ENCODE measurements at places on chromosomes 7 and 10. TPM values are rescaled to one million over a fixed set of nuclear protein-coding genes. Genes with fewer than 3 reads are reported as not detected.

DNA sequence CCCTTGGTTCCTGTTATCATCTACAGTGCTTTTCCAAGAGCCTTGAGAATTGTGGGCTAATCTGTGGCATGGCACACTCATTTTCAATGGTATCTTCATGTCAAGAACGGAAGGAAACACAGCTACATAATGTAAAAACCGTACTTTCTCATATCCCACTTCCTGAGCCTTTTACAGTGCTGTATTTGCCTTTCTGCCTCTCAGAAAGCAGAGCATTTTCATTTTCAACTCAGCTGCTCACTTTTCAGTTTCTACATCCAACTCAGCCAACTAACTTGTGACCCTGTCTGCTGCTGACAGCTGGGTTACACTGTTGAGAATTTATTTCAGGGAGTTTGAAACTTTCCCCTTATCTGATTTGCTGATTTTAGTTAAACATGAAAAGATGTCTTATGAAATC is 875.8 kb upstream of the KCND2 start:
- no peaks in the 10 kb centered on the region for H3K36me3 ChIP-seq
- H3K4me1 ChIP-seq: no peaks in the 10 kb centered on the region
- DNase-seq: no peak
- no peak overlapping the region for H3K4me3 ChIP-seq

TRIM50 gene
- total RNA-seq: 0.42 TPM

GRCh38 chr10:34607894-34608293 is 207.2 kb downstream of the PARD3 start:
- no peak overlapping the region for H3K27ac ChIP-seq
- peaks cover 9% of the 10 kb centered on the region for H3K4me1 ChIP-seq
- H3K36me3 ChIP-seq: no peaks in the 10 kb centered on the region

DNA sequence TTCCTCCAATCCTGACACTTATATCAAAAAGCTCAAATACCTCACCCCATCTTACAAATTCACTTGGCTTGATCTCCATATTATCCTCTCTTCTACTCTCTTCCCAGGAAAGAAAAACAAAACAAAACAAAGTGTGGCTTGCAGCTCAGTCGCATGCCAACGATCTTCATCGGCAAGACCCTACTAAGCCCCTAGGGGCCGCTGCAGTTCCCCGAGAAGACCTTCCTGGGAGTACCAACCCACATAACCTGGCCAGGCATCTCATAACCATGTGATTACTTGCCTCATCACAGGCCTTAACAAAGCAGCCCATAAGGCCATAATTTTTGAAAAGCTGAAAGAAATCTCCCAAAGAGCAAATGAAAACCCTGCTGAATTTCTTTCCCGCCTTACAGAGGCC is 103.7 kb downstream of the ZNF92 start:
- no peak for DNase-seq
- no peak overlapping the region for H3K27ac ChIP-seq
- H3K36me3 ChIP-seq: no peaks in the 10 kb centered on the region
- H3K4me3 ChIP-seq: no peak overlapping the region

DPYSL4 gene
- total RNA-seq: 1.4 TPM

GRCh38 chr7:6161463-6162330 is 110.7 kb downstream of the CYTH3 start:
- H3K27me3 ChIP-seq: no peaks in the 10 kb centered on the region
- peaks cover 79% of the 10 kb centered on the region for H3K36me3 ChIP-seq
- H3K4me1 ChIP-seq: peaks cover 29% of the 10 kb centered on the region
- H3K27ac ChIP-seq: peak overlapping the region; percentile 68

CRTAC1 gene
- total RNA-seq: 4.2 TPM

MKX gene
- total RNA-seq: 22.4 TPM

CCL24 gene
- total RNA-seq: not detected

- H3K4me3 ChIP-seq: no peak overlapping the region
- peaks cover 16% of the 10 kb centered on the region for H3K4me1 ChIP-seq
- peak; percentile 62 for DNase-seq
- no peak overlapping the region for H3K27ac ChIP-seq
- H3K27me3 ChIP-seq: peaks cover 85% of the 10 kb centered on the region
Observed at GRCh38 chr10:42935466-42935865, 141.4 kb upstream of the RET start.

DNA sequence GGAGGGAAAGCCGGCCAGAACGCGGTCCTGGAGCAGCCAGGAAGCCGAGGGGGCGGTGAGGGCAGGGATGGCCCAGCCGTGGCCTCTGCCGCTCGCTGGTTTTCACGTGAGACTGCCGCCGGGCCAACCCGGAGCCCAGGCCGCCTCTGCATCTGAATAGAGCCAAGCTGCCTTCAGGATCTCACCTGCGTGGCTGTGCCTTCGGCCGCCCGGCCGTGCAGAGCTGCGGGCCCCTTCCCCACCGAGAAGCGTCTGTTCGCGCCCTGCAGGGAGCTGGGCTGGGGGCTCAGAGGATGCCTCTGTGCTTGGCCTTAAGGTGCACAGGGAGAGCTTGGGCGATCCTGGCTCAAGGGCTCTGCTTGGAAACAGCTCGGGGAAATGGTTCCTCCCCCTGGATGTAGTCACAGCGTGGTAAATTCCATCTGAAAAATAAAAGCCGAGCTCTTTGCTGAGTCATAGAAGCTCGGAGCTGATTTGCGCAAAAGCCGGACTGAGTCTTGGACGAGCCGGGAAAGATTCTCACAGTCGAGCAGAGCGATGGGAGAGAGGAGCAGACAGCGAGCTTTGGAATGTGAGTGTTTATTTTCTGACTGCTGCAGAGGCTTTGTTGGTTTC is at the start of gene JAKMIP3:
TSS of gene JAKMIP3 (plus strand) at position 456 of the 615 bp plus-strand sequence. CDS start 38,863 bp downstream, outside the sequence.
- no peaks in the 10 kb centered on the region for H3K27me3 ChIP-seq
- peak within 1 kb of the TSS; percentile 61 for H3K4me3 ChIP-seq
- peaks cover 32% of the 10 kb centered on the region for H3K4me1 ChIP-seq
- no peak for DNase-seq
- H3K36me3 ChIP-seq: no peaks in the 10 kb centered on the region

OPALIN gene
- not detected for total RNA-seq

DNA sequence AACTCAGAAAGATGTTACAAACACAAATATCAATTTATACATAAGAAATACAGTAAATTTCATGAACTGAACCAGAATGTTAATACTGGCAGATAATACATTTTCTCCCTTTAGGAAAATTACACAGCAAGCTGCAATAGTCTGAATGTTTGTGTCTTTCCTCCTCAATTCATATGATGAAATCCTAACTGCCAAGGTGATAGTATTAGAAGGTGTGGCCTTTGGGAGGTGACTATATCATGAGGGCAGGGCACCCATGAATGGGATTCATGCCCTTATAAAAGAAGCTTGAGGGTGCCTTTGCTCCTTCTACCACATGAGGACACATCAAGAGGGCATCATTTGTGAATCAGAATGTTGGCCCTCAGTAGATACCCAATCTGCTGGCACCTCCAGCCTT is 64.3 kb upstream of the GPR22 start:
- H3K4me1 ChIP-seq: no peaks in the 10 kb centered on the region
- H3K27me3 ChIP-seq: no peaks in the 10 kb centered on the region
- DNase-seq: no peak
- no peak overlapping the region for H3K27ac ChIP-seq

- H3K36me3 ChIP-seq: no peaks in the 10 kb centered on the region
- no peak for DNase-seq
- H3K27me3 ChIP-seq: no peaks in the 10 kb centered on the region
- no peak overlapping the region for H3K27ac ChIP-seq
- no peak overlapping the region for H3K4me3 ChIP-seq
Observed at GRCh38 chr10:65723525-65723924, 1202.3 kb upstream of the LRRTM3 start.

CUZD1 gene
- total RNA-seq: 0.63 TPM

- no peak overlapping the region for H3K4me3 ChIP-seq
- H3K27me3 ChIP-seq: no peaks in the 10 kb centered on the region
- no peak overlapping the region for H3K27ac ChIP-seq
- peaks cover 49% of the 10 kb centered on the region for H3K36me3 ChIP-seq
- no peak for DNase-seq
Observed at GRCh38 chr10:101848894-101849351, 5.3 kb upstream of the KCNIP2 start.

KCNH2 gene
- total RNA-seq: 71.7 TPM

- H3K4me1 ChIP-seq: no peaks in the 10 kb centered on the region
- H3K27me3 ChIP-seq: peaks cover 41% of the 10 kb centered on the region
- no peak for DNase-seq
- no peak overlapping the region for H3K27ac ChIP-seq
- H3K4me3 ChIP-seq: no peak overlapping the region
- no peaks in the 10 kb centered on the region for H3K36me3 ChIP-seq
Observed at GRCh38 chr10:128386816-128387604, 260.8 kb upstream of the MKI67 start.

- peaks cover 8% of the 10 kb centered on the region for H3K36me3 ChIP-seq
- H3K27ac ChIP-seq: peak overlapping the region; percentile 29
- H3K4me1 ChIP-seq: peaks cover 16% of the 10 kb centered on the region
- no peak overlapping the region for H3K4me3 ChIP-seq
- H3K27me3 ChIP-seq: no peaks in the 10 kb centered on the region
Observed at GRCh38 chr10:7649673-7650300, 17.0 kb downstream of the ITIH5 start.

- H3K4me3 ChIP-seq: no peak overlapping the region
- peak overlapping the region; percentile 71 for H3K27ac ChIP-seq
- no peaks in the 10 kb centered on the region for H3K36me3 ChIP-seq
- H3K4me1 ChIP-seq: peaks cover 26% of the 10 kb centered on the region
- no peaks in the 10 kb centered on the region for H3K27me3 ChIP-seq
Observed at GRCh38 chr7:73900286-73900685, 39.3 kb downstream of the TMEM270 start.

AOAH gene
- total RNA-seq: 6.6 TPM

GRCh38 chr7:137985253-137985896 is 16.5 kb downstream of the CREB3L2 start:
- no peaks in the 10 kb centered on the region for H3K36me3 ChIP-seq
- H3K27ac ChIP-seq: peak overlapping the region; percentile 65
- H3K4me1 ChIP-seq: peaks cover 67% of the 10 kb centered on the region

- DNase-seq: peak; percentile 98
- no peaks in the 10 kb centered on the region for H3K27me3 ChIP-seq
- peak overlapping the region; percentile 99 for H3K27ac ChIP-seq
- no peaks in the 10 kb centered on the region for H3K36me3 ChIP-seq
- H3K4me3 ChIP-seq: peak overlapping the region; percentile 99
Observed at GRCh38 chr10:79070606-79071395, 2.0 kb downstream of the ZMIZ1 start.

DNA sequence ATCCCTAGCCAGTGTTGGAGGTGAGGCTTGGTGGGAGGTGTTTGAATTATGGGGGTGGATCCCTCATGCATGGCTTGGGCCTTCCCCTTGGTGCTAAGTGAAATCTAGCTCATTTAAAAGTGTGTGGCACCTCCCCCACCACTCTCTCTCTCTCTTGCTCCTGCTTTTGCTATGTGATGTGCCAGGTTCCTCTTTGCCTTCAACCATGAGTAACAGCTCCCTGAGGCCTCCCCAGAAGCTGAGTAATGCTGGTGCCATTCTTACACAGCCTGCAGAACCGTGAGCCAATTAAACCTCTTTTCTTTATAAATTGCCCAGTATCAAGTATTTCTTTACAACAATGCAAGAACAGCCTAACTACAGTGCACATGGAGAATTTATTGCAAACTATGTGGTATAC is 188.8 kb upstream of the POT1 start:
- H3K27me3 ChIP-seq: no peaks in the 10 kb centered on the region
- no peak overlapping the region for H3K4me3 ChIP-seq
- H3K36me3 ChIP-seq: no peaks in the 10 kb centered on the region
- DNase-seq: no peak

DNA sequence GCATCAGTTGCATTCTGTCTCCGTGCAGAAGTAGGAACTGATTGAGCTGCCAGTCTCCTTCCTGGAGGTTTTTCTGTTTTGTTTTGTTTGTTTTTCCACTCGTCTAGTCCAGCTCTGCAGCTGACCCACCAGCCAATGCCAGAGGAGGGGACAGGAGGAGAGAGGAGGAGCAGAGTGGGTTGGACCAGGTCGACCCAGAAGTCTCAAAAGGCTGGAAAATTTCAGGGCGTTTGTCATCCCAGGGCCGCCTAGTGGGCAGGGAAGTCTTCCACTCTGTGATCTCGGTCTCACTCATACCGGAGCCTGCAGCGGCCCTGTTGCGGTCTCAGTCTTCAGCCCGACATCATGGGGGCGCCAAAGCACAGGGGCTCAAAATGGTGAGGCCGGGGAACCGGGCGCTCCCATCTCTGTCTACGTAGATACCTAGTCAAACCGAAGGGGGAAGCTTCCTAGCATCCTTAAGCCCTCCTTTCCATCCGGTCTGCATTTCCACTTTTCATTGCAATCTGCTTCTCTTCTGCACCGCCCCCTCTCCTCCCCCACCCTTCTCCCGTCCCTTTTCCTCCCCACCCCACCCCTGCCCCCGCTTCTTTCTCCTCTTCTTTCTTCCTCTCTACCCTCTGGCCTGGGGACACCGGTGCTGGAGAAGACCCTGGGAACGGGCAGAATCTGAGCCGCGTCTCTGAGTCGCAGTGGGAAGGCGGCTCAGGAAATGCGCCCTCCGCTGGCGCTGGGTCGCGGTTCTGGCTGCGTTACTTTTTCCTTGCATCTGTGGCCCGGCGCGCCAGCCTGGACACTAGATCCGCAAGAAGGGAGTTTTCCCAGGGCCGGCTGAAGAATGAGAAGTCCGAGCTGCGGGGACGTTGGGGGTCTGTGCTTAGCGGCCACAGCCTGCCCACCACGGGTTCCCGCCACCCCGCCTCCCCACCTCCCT is 16.2 kb upstream of the PAX2 start:
- H3K36me3 ChIP-seq: no peaks in the 10 kb centered on the region
- peaks cover 54% of the 10 kb centered on the region for H3K27me3 ChIP-seq
- H3K4me1 ChIP-seq: peaks cover 22% of the 10 kb centered on the region
- peak overlapping the region; percentile 21 for H3K4me3 ChIP-seq
- no peak overlapping the region for H3K27ac ChIP-seq
- no peak for DNase-seq

DNA sequence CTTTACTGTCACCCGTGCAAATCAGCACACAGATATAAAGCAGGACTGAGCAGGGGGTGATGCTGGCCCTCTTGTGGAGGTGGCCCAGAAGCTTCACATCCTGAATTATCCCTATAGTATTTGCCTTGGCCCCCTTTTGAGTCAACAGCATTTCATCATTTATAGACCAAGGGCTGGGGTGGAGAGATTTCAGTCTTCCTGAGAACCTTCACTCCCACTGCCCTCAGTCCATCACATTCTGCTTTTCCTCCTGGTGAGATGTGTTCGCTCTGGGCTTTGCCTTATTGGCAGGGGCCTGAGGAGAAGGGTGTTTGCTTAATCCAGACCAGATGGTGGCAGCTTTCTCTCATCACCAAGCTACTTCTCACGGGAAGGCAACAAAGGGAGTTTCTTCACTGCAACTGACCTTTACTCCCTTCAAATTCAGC is 47.7 kb downstream of the NOC3L start:
- no peak for DNase-seq
- H3K4me1 ChIP-seq: peaks cover 51% of the 10 kb centered on the region
- H3K27me3 ChIP-seq: no peaks in the 10 kb centered on the region
- H3K4me3 ChIP-seq: no peak overlapping the region
- peak overlapping the region; percentile 66 for H3K27ac ChIP-seq
- H3K36me3 ChIP-seq: peaks cover 15% of the 10 kb centered on the region

DNA sequence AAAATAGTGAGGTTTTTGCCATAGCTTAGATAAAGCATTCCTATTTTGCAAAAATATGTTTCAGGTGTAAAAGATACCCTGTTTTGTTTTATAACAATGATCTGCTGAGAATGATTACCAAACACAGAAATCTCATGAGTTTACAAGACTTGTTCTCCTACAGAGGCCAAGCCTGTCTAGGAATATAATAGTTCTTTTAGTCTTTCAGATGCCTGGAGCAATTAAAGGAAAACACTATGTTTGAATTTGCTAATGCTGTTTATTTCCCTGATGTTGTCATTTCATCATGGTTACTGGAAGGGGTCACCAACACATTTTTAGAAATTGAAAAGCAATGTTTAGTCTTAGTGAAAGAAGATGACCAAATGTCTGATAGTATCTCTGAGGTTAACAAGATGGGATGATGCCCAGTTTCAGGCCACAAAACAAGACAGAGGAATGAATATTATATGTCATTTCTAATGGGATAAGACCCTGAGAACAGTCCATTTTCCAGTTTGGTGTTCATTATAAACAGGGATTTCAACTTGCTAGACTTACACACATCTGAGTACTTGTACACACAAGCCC is 559.9 kb downstream of the INHBA start:
- no peak overlapping the region for H3K27ac ChIP-seq
- no peaks in the 10 kb centered on the region for H3K36me3 ChIP-seq
- no peaks in the 10 kb centered on the region for H3K27me3 ChIP-seq

Measured in esophagus muscularis mucosa (tissue), 4 donors.